Cardiac septum (tissue), 1 donor: ENCODE measurements at places on chromosomes 6 and 20. TPM values are rescaled to one million over a fixed set of nuclear protein-coding genes. Genes with fewer than 3 reads are reported as not detected.

GRCh38 chr20:45798935-45799642, 7.3 kb downstream of the DNTTIP1 start:
- no peak for DNase-seq

GRCh38 chr6:43171707-43172103, 636 bp downstream of the SRF start:
- DNase-seq, result no peak

- DNase-seq, result no peak
These were observed 131.5 kb downstream of the MACROD2 start for GRCh38 chr20:14126856-14127255.

- no peak for DNase-seq
These were observed 3.8 kb downstream of the PTPRT start for GRCh38 chr20:43185901-43186300.

DNA sequence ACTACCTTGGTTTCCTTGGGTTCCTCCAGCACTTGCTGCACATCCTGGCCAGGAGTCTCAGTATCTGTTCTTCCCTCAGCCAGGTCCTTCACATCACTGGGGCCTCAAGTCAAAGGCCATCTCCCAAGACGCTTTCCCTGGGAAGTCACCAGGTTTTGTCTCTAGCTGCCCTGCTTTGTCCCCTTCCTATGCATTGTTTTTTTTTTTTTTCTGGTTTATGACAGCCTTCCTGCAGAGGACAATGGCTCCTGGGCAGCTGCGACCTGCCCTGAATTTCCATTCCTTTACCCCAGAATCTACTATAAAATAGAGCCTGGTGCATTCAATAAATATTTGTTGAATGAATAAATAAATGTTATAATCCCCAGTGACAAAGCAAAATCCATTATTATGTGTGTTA, 687.3 kb downstream of the QKI start:
- DNase-seq, result no peak

DNA sequence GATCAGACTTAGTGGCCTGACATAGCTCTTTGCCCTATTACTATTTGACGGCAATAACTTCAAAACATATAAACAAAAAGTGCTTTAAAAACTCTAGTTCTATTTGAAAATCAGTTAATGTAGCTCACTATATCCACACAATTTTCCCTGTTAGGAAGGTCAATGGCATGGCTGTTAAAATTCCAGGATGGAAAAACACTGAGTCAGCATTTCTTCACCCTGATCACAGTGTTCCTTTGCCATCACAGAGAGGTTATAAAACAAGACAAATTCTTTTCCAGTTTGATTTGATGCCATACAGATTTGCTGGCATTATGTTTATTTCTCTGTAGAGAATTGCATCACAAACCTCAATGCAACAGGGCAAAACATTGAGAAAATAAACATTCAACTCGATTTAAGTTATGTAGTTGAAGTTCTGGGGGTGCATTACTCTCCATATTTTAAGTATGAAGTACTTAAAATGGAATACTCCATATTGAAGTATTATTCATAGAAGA, 253.7 kb upstream of the HSF2 start:
- DNase-seq, result no peak

DNA sequence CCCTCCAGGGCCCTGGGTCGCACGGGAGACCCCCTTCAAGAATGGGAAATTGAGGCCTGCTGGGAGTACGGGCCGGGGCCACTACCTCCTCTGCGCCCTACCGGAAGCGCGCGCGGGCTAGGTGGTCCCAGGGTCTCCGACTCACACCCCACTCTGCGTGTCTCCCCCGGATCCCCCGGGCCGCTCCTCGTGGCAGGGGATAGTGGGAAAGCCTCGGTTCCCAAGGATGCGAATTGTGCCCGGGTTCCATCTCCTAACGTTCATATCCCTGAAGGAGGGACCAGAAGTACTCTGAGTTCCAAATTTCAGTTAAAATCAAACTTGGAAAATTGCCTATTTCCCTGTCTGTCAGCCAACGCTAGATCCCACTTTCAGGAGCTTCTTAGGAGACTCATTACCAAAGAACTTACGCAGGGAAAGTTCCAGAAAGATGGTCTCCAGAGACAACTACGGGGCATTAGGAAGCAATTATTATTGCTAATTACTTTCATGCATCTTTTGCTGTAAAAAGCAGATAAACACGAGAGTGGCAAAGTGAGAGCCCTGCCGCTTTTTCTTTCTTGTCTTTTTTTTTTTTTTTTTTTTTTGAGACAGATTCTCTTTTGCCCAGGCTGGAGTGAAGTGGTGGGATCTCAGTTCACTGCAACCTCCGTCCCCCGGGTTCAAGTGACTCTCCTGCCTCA, 858 bp downstream of the FAM83D start:
- no peak for DNase-seq

- no peak for DNase-seq
These were observed 96.6 kb downstream of the LCA5 start for GRCh38 chr6:79440598-79440997.

DNA sequence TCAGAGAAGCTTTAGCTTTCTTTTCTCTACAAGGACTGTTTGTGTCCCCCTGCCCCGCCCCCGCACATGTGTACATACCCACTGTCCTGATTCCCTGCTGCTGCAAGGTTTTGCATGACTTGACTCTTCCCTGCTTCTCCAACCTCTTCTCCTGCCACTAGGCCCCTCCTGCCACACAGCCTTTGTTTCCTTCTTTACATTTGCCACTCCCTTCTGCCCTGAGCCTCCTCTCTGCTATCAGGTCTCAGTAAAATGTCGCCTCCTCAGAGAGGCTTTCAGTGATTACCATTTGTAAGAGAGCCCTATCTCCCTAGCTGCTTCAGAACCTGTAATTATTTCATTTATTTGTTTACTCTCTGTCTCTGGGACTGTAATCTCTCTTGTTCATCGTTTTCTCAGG, 56.4 kb upstream of the VSTM2L start:
- DNase-seq, result no peak

- no peak for DNase-seq
These were observed 92.4 kb downstream of the SCML4 start for GRCh38 chr6:107731422-107732319.

DNA sequence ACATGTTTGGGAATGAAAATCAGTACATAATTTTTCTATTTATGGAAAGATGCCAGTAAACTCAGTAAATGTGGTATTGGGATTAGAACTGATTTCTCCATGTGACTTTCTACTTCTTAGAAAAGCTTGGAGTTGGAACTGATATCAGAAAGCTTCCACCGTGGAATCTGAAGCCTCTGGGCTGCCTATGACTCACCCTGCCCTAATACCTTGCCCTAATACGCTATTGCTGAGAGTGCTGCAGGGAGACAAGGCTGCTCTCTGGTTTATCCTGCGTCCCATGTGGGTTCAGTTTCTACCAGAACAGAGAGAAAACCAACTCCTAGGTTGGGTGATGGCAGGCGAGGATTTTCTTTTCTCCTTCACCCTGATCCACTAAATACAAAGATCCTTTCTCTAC, 3.3 kb upstream of the STMND1 start:
- DNase-seq, result no peak

GRCh38 chr6:17013701-17014100, 88.1 kb upstream of the STMND1 start:
- no peak for DNase-seq

GRCh38 chr6:63940056-63940455, 304.5 kb downstream of the PHF3 start:
- DNase-seq, result no peak

DNA sequence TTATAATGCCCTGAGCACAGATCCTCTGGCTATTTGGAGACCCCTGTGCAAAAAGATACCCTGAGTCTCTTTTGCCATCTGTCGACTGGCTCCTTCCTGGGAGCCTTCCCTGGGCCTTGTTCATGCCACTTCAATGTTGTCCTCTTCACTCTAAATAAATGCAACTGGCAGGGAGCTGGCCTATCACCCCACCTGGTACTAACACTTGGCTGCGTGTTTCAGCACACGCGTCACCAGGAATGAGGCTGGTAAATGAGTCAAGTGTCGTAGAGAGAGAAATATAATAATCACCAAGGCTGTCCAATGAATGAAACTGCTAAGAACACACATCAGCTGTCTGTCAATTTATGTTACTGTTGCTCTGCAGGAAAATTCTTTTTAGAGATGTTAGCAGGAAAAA, 374.6 kb upstream of the JARID2 start:
- no peak for DNase-seq

DNA sequence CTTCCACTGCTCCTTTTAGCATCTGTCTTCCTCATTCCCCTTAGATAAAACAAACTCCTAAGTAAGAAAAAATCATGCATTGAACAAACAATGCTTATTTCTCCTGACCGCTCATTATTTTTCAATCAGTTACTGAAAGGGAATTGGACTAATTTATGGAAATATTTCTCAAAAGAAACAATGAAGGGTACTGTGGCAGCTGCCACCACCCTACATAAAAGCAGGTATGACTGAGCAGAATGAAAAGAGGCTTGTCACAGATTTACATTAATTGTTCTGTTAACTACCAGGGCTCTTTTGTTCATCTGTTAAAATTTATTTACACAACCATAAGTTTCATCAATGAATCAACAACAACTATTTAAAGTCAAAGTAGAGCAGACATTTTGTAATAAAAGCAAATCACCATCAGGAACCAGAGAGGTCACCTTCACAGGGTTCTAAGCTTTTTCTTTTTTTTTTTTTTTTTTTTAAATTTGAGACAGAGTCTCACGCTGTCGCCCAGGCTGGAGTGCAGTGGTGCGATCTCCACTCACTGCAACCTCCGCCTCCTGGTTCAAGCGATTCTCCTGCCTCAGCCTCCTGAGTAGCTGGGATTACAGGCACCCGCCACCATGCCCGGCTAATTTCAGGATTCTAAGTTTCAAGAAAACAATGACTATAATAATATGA, 204.0 kb downstream of the PTPRK start:
- no peak for DNase-seq

DNA sequence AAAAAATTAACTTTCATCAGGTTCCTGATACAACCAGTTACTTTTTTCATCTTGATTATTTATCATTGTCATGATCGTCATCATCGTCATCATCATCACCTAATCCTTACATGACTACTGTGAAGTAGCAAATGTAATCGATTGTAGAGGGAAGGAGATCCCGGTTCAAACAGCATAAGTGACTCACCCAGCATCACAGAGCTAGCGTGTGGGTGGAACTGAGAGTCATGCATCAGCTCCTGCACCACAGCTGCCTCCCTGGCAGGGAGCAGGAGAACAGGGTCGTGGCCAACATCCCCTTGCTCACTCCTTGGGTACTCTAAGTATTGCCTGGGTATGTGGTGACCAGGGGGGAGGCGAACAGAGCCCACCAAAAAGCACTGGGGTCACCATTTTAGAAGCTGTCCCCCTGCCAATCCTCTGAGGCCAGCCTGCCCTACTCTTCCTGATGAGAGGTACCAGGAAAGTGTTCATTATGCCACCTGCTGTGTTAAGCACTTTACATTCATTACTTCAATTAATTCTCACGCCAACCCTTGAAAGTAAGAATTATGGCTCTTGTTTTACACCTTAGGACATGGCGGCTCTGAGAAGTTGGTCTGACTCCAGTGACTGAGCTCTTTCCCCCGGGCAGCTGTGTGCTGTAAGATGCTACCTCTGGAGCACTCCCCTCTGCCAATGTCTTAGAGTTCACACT, 425.2 kb downstream of the CD83 start:
- no peak for DNase-seq

DNA sequence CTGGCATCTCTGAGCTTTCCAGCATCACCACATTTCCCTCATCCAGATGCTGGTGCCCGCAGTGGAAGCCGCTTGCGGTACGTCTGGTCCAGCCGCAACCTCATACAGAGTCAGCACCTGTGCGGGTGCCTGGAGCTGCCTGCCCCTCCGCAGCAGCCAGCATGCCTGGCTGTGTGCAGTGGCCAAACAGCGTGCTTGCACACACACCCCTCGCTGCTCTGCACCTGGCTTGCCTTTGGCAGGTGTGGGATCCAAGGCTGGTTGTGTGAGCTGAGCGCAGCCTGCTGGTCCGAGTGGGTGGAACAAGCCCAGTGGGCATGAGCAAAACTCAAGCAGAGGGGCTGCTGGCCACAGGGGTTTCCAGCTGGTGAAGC, 3.1 kb upstream of the HINT3 start:
- DNase-seq, result no peak

DNA sequence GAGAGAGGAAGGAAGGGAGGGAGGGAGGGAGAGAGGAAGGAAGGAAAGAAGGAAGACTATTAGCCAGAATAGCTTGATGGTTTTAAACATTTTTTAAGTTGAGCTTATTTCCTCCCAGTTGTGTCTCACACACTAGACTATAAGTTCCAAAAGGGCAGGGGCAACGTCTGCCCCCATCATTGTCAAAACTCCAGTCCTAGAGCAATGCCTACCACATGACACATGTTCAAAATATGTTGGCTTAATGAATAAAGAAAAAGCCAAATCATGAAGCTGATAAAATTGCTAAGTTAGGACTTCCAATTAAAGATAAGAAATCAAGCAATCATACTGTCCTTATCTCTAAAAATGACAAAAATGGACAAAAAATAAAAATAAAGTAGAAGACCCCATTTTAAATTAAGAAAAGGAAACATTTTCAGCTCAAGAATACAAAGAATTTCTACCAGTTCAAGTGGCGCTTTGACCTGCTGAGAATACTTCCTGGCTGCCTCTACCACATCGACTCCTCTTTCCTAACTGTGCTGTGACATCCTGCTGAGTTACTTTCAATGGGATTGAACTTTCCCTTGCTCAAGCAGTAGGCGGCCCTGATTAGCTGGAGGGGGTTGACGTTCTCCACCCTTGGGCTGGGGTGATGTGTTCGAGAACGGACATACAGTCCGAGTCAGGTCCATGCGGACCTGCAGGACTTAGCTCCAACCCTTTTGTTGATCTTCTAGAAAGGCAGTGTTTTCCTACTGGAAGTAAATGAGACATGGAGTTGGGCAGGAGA, 283.9 kb upstream of the FOXQ1 start:
- DNase-seq, result no peak

DNA sequence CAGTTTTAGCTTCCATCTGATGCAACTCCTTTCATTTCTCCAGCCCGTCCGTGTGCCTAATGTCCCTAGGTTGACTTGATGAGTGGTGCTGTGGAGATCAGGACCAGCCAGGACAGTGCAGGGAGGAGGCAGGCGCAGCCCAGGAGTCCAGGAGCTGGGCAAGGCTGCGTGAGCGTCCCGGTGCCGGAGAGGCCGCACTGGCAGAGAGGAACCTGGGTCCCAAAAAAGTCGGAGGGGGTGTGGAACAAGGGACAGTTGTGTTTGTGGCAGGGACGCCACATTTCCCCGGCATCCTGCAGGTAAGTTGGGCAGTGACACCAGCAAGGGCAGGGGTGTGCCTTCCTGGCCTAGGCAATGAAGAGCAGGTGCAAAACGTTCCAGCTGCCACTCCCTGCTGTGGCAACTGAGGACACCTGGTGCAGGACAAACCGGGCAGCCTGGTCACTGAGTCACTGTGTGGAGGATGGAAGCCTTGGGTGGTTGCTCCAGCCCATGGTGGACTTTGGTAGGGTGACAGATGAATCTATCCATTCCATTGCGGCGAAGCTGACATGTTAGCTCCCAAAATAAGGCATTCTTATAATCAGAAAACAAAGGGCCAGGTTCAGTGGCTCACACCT, 53.2 kb downstream of the RAMACL start:
- no peak for DNase-seq

CASS4 gene
- 0.30 TPM for total RNA-seq

SLC17A3 gene
- total RNA-seq, result not detected
